A172 (cell line): ENCODE measurements at places on chromosomes 16 and 17.

GRCh38 chr16:47375423-47375822 is 85.4 kb downstream of the ITFG1 start:
- no peak for DNase-seq

DNA sequence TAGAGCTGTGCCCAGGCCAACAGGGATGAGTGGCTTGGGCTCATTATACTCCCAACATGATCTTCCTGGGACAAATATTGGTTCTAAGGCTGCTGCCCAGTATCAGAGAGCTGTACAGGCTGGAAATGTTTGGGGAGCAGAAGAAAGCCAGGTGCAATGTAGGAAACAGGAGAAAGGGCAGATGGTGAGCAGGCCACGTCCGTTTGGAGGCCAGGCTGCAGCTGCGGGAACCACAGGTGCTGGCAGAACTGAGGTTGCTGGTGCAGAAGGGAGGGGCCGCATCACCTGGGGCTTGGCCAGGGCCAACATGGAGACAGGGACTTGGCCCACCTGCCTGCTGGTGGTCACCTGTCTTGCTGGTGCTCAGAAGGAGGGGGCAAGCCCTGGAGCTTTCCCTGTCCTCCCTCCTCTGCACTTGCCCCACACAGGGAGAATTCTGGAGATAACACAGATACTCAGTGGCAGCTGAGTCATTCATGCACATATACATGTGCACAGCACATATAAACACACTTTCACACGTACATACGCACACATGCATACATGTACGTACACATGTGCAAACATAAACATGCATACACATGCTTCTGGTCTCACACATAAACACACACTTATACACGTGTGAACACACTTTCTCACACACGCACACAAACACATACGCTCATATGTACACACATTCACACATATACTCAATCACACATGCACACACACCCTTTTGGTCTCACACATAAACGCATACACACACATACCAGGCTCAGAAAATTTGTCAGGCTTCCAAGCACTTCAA is 67.7 kb downstream of the WSCD1 start:
- no peak for DNase-seq

DNA sequence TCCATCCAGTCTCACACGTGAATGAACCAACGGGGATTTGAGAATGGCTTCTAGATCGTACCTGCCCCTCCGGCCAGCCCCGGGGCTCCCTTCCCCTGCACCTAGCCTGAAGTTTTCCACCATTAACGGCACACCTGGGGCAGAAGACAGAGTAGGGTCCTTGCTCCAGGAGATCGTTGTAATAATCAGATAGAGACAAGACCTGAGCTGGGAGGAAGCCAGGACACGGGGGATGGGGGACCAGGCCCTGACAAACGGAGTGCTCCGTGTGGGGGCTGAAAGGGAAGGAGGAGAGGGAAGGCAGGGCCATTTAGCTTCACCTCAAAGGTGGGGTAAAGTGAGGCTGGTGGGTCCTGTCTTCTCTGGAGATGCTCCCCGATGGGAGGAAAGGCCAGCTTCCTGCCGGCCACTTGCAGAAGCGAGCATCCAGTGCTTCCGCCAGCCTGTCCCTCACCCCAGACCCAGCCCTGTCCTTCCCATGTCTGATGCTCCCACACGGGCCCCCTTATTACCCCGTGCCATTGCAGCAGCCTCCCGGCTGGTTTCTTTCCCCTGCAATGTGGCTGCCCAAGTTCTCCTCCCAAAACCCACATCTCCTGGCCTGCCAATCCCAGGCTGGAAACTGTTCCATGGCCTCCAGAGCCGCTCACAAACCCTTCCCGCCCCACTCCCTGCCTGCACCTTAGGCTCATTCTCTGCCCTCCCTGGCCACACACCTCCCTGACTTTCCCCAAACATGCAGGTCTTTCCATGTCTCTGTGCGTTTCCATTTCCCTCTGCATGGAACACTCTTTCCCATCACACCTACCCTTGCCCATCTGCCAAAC is 79.3 kb downstream of the MRC2 start:
- DNase-seq, result no peak

- peak; percentile 85 for DNase-seq
These were observed 36.5 kb downstream of the FA2H start for GRCh38 chr16:74738113-74738541.

DNA sequence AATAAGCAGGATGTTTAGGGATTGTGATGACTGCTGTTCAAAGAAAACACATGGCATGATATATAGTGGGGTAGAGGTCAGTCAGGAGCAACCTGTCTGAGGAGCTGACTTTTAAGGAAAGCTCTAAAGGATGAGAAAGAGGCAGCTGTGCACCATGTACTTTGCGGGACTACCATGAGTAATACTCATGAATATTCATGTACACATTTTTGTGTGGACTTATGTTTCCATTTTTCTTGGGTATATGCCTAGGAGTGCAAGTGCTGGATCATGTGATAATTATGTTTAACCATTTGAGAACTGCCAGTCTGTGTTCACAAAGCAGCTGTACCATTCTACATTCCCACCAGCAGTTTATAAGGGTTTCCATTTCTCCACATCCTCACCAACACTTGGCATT is 35.8 kb downstream of the BEAN1 start:
- DNase-seq, result no peak

- DNase-seq, result no peak
These were observed 375 bp downstream of the SLC25A11 start for GRCh38 chr17:4939546-4939795.
